Activated B cell treated with CpG ODN at 0.5 μM for 24 hours (primary cell): ENCODE measurements at places on chromosomes 1 and 21. TPM values are rescaled to one million over a fixed set of nuclear protein-coding genes. Genes with fewer than 3 reads are reported as not detected.

Gene HJV
- not detected in 2 replicates for total RNA-seq

Gene PPP1R15B
- 60.4 and 70.6 TPM in 2 replicates for total RNA-seq

Gene NBPF4
- total RNA-seq, result not detected in 2 replicates

Gene TRABD2B
- total RNA-seq, result not detected in 2 replicates

Gene DMBX1
- total RNA-seq, result not detected in 2 replicates
